ENCODE measurements at places on chromosomes 2 and 18.

- DNase-seq: no peak
These were observed 16.0 kb upstream of the TSPYL6 start for GRCh38 chr2:54271843-54272627.

DNA sequence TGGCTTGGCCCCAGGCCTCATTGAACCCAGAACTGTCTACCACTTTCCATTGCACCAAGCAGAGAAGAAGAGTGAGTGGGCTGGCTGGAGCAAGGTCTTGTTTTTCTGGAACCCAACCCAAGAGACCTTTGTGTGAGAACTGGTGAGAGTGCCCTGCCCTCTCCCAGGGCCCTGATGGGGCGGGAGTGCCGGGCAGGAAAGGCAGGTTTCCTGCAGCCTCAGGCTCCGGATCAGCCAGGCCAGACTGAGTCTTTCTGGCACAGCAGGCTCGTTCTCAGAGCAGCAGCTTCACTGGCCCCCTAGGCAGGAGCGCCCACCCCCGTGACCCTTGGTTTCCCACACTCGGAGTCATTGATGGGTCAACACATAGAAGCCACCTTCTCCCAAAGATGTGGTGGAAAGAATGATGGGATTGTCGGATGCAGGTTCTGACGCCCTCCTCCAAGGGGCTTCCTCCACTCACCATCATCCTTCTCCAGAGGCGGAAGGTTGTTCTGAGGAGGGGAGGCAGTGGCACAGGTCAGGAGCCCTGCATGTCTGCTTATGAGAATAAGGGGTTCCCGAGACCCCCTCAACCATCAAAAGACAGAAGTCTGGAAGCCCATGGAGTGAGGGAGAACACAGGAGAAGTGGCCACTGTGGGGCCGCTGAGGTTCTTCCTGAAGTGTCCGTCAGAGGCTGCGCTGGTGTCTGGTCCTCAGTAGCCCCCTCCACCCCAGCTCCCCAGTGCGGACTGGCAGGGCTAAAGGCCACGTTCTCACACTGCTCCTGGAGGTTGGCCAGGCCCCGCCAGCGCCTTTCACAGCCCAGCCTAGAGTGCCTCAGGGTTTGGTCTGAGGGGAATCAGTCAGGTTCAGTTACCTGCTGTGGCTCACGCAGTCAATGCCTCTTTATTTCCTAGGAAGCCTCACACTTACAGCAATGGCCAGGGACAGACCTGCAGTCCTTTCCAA lies 62.8 kb upstream of the LAPTM4A start:
- no peak for DNase-seq

GRCh38 chr2:159933040-159933726 lies 129.2 kb downstream of the PLA2R1 start:
- no peak for DNase-seq

- peak; percentile 26 for DNase-seq
These were observed 347.5 kb downstream of the METTL4 start for GRCh38 chr18:2223849-2224248.

DNA sequence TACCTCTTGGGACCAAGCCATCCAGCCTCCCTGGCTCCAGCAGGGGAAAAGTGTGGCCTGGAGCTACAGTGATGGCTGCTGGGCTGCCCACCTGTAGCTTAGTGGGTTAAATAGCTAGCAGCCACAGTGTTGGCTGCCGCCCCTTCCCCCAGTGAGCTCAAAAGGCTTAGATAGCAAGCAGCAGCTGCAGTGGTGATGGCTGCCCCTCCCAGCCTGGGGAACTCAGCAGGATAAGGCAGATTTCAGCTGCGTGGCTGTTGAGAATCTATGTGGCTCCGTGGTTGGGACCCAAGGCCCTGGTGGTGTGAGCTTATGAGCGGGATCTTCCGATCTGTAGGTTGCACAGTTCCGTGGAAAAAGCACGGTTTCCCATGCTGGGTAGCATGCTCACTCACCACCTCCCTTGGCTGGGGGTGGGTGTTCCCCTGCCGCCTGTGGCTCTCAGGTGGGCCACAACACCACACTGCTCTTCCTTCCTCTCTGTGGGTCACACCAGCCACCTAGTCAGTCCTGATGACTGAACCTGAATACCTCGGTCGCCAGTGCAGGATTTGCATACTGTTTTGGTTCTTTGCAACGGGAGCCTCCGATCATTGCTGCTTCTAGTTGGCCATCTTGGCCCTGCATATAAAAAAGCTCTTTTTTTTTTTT lies 946.5 kb upstream of the FAM98A start:
- no peak for DNase-seq

GRCh38 chr2:101742547-101742946 lies 45.0 kb downstream of the MAP4K4 start:
- no peak for DNase-seq

- DNase-seq: no peak
These were observed 104.9 kb downstream of the NCK2 start for GRCh38 chr2:105849431-105850179.

DNA sequence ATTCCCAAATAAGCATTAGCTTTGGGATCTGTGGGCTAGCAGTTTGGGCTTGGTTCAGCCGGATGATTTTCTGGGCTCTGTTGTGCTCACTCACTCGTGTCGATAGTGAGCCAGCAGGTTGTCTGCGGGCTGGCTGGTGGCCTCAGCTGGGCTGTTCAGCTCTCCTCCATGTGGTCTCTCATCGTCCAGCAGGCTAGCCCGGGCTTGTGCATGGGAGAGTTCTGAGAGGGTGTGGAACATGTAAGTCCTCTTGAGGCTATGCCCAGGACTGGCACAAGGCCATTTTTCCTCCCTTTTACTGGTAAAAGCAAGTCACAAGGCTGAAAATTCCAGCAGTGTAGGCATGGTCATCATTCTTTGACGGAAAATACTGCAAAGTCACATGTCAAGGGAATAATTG lies 38.5 kb downstream of the NTSR2 start:
- DNase-seq: no peak

DNA sequence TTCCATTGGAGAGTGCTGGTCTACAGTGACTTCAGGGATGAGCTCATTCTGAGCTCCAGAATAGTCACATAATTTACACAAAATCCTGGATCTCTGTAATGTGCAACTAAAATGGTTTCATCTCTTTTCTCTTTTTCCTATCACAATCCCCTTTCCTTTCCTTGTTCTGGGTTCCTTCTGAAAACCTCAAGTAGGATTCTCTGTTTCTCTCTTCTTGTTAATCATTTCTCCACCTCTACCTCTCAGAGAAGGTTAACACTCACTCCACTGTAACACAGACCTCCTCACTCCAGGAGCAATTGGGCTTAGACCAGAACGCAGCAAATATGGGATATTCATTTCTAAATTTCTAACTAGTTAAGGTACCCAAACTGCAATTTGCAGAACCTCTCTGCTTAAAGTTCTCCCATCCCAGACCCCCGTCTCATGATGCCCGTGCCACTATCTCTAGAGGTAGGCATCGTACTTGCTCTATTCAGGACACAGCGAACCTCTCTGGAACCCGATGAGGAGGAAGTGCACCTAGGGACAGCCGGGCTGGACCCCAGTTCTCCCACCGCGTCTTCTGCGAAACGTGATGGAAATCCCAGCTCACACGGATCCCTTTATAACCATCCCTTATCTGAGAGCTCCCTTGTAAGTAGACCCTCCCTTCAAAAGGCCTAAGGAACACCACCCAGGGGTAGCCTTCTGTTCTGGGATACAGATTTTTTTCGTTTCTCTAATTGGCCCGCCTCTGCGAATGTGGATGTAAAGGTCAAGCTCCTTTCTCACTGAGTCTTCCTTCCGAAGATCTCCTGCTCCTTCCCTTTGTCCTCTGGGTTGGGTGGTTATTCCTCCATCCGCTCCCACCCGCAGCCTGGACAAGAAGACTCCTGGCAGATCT lies 1.3 kb downstream of the FOXI3 start:
- DNase-seq: no peak

- no peak for DNase-seq
These were observed 124.2 kb upstream of the ITGB6 start for GRCh38 chr2:160324161-160324800.

- no peak for DNase-seq
These were observed 194.4 kb downstream of the RNF144A start for GRCh38 chr2:7111626-7112025.

DNA sequence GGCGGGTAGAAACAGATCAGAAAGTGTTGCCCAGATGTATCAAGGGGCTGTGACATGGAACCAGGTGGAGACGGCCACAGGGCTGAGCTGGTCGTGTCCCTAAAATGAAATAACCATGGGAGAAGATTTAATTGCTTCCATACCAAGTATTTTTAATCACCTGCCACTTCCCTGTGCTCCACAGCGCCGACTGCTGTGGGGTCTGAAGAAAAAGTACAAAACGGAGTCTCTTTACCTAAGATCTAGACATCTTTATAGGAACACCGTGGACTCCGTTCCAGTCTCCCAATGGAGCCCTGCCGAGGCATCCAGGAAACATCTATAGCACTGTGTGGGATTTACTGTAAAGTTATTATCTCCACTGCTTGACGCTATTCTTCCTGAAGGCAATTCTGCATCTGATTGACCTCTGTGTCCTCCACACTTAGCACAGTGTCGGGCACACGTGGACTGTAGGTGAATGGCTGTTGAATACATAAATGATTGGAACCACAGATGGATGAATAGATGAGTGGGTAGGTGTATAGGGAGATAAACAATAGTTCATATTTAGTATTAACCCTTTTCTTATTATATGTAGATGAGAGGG lies 21.6 kb upstream of the GYPC start:
- no peak for DNase-seq

DNA sequence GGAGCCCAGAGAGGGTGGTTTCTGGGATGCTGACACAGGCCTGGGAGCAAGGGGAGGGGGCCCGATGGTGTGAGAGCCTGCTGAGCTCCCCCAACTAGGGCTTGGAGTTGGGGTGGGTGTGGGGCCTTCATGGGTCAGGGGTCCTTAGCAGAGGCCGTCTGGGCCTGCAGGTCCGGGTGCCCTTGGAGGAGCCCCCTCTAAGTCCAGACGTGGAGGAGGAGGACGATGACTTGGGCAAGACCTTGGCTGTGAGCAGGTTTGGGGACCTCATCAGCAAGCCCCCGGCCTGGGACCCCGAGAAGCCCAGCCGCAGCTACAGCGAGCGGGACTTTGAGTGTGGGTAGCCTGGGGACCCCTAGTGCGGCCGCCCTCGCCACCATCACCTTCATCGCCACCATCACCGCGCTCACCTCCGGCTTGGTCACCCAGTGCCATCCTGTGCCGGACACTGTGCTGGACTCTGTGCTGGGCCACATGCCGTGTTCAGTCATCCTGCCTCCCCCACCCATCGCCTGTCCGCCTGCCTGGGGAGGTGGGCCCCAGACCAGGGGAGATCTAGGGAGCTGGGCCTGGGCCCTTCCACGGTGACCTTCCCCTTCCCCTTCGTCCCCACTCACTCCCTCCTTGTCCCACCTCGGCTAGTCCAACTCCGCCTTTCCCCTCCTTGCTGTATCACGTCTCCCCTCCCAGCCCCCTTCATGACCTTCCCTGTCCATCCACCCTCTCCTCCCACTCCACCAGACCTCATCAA lies 980 bp downstream of the SLC4A3 start:
- DNase-seq: no peak

DNA sequence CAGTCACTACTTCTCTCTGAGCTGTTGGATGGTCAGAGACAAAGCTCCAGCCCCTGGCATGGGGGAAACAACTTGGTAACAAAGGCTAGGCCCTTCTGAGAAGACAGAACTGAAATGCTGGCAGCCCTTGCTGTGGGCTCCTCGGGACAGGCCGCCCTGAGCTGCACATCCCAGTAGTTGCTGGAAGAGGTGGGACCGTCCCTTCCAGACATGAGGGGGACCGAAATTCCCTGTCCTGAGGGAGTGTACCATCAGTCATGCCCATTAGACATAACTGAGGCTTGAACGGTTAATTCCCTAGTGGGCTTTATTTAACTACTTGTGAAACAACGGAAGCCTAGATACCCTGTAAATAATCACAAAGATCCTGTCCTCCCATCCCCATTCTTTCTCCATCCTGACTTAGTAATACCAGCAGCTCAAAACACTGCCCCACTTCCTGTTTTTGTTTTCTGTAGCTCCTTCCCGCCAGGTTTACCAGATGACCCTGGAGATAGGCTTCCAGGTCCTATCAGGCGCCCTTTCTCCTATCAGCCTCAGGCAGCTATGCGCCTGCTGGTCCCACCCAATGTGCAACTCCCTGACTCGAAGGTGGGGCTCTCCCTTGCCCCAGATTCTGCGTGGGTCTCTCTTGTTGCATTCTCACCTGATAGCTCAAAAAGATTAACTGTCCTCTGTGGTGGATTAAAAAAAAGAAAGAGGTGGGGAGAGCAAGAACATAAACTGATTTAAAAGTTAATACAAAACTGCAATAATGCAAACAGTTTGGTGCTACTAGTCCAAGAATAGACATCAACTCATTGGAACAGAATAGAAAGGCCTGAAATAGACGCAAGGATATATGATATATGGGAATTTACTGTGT lies 37.0 kb upstream of the NT5DC4 start:
- no peak for DNase-seq

- no peak for DNase-seq
These were observed 232.0 kb downstream of the SH3BP4 start for GRCh38 chr2:235183786-235184185.

DNA sequence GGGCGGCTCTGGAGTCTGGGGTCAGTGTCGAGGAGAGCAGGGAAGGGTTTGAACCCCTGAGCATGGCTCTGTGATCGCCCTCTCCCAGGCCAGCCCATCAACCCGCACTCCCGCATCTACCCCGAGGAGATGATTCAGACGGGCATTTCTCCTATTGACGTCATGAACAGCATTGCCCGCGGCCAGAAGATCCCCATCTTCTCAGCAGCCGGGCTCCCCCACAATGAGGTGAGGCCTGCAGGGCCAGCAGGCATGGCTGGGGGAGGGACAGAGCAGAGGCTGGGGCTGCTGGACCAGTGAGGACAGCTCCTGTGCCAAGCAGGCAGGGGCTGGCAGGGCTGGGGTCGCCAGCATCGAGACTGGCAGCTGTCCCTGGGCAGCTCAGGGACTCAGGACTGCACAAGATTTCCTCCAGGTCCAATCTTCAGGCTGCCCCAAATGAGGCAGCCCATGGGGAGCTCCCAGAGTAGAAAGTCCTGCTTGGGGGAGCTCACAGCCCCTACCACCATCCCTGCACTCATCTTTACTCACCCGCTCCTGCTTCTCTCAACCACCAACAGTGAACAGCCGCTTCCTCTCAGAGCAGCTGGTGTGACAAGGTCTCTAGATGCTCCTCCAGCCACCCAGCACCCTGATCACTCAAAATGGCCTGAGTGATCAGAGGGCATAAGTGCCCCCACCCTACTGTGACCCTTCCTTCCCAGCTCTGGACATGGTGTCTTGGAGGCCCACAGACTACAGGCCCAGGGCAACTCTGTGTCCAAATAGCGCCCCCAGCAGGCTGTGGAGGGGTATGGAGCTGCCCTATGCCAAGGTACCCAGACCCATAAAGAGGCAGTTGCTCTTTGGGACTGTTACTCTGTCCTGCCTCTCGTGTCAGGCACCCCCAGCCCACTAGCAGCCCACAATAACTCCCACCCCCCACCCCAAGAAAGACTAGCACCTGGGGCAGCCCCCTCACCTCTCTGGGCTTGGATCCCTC lies 18.3 kb upstream of the ANKRD53 start:
- no peak for DNase-seq

DNA sequence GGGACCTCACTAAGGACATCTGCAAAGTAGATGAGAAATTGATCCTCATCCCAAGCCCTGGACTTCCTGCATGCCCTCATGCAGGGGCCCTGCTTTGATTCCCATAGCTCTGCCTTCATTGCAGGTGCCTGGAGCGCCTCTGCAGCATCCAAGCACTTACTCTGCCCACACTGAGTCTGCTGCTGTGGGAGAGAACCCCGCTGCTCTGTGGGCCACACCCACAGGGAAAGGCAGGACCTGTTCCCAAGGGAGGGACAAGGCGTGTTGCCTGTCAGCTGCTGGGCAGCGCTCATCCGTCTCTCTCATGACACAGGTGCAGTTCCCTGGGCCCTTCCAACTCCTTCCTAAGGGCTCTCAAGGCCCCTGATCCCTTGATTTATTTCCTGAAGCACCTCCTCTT lies 266.8 kb upstream of the SMIM21 start:
- no peak for DNase-seq

GRCh38 chr2:210399440-210400041 lies 77.0 kb downstream of the LANCL1 start:
- DNase-seq: no peak

Data from non-pigmented ciliary epithelial cell (primary cell).